ENCODE measurements at places on chromosomes 6 and 20.

DNA sequence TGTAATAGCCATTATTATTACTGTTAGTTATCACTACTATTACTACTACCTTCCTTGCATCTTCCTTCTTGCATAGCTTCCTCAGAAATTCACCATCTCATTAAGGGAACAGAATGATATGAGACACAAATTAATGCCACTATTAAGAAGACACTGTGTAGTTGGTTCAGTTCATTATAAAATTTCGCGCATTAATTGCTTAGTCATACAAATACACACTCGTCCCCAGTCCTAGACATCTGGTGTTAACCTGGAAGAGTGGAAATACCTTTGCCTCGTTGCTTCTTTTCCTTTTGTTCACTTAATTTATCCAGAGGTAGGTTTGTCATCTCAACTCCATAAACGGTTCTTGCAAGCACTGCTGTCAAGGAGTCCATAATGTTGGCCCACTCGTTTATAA lies 107.5 kb downstream of the RALGAPA2 start:
- DNase-seq, result no peak

GRCh38 chr20:38126146-38126921 lies 38.7 kb downstream of the TGM2 start:
- no peak for DNase-seq

DNA sequence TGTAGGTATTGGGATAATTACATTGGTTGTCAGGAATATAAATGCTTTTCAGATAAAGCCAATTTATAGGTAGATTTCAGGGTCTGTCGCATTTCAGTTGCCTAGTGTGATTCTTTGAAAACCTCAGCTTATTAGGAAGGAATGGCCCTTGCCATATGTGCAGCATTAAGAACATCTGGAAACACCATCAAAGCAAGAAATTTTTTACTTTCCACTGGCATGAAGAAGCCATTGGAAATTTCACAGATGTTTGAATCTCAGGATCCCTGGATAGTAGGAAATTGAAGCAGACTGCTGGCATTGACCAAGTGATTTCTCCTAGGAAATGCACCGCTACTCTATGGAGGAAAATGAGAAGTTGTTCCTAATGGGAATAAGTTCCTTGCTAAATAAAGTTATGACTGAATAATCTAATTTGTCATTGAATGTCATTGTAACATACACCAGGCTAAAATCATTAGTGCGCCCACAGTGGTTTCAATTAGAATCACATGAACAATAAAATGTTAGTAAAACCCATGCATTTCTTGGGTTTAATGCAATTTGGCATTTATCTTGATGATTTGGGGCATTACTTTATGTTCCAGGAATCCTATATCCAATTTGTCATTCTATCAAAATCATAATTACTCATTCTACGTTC lies 950.1 kb downstream of the EPHA7 start:
- DNase-seq, result no peak

DNA sequence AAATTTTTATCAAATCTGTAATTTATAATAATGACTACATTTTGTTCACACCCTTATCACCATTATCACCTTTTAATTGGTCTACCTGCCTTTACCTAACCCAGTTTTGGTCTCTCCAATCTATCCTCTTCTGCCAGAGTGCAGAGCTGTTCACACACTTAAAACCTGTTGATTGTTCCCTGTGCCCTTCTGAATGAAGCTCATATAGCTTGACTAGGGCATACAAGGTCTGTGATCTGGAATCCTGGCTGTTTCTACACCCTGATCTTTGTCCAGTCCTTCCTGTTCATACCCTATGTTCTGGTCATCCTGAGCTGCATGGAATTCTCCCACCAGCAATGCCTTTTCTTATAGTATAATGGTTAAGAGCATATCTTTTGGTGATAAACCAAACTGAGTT lies 28.9 kb upstream of the SUMO4 start:
- DNase-seq, result no peak

DNA sequence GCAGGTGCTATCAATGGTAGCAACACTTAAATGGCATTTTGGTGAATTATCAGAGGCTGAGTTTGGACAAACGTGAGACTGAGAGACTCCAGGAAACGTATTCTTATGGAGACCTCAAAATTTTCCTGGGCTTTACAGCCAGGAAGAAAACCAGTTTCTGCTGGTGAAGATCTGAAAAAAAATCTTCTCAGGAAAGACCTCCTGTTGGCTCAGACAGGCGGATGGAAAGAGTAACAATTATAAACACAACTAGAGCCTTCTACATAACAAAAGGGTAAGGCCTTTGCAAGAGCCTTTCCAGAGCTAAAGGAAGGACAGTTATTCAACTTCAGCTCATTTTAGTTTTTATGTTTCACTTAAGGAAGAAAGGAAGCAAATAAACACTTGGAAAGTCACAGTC lies 274.4 kb downstream of the THBS2 start:
- DNase-seq, result no peak

GRCh38 chr20:6265204-6265904 lies 142.5 kb upstream of the FERMT1 start:
- no peak for DNase-seq

DNA sequence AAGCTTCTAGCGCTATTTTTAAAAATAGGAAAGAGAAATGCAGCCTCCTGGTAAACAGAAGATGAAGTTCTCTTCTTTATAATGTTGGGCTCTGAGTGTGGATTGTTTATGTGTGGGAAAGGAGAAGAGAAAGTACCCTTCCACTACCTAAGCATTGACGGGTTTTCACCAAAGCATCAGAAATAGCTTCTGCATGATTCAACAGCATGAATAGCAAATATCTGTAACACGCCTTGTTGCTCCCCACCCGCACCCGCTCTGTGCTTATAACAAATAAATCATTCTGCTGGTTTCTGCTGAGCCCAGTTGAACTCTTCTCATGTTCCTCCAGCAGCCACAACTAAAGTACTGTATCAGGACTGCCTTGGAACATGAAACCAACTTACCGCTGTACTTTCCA lies 20.7 kb downstream of the TXLNB start:
- no peak for DNase-seq

GRCh38 chr6:36712816-36713215 lies 15.2 kb downstream of the RAB44 start:
- DNase-seq, result no peak
